ENCODE measurements at places on chromosomes 3 and 15.

GRCh38 chr15:94231723-94232468 lies 535 bp downstream of the MCTP2 start:
- DNase-seq = no peak

DNA sequence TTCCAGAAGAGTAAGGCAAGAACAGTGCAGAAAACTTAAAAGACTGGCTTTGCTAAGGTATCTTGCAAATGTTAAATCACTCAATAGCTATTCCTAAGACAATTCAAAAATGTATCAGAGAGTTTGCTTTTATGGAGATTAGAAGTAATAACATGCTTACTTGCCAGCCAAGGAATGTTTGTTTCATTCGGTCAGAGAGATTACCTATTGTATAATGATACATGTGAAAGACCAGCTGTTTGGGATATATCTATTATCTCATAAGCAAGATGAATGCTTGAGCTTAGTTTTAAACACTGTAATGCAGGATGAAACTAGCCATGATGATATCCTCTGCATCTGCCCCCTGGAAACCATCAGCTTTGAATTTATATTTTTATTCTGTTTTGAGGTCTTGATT lies 70.7 kb downstream of the MAP2K5 start:
- DNase-seq = no peak

GRCh38 chr3:170476291-170476690 lies 57.6 kb downstream of the CLDN11 start:
- no peak for DNase-seq

- no peak for DNase-seq
Observed at GRCh38 chr3:140021269-140021668, 86.3 kb downstream of the CLSTN2 start.

GRCh38 chr3:182233957-182234356 lies 522.2 kb downstream of the SOX2 start:
- no peak for DNase-seq
